ENCODE measurements at places on chromosomes 4 and X. TPM values are rescaled to one million over a fixed set of nuclear protein-coding genes. Genes with fewer than 3 reads are reported as not detected.

PRSS12 gene
- 1,658 TPM for total RNA-seq

ARX gene
- total RNA-seq = 0.24 TPM

PABPC1L2A gene
- 1.6 TPM for total RNA-seq

PABPC4L gene
- total RNA-seq = 0.60 TPM

CITED1 gene
- total RNA-seq = 5.8 TPM
